Right ventricle myocardium inferior (tissue), 1 donor: ENCODE measurements at places on chromosomes 11 and 22. TPM values are rescaled to one million over a fixed set of nuclear protein-coding genes. Genes with fewer than 3 reads are reported as not detected.
A peak's percentile ranks its signal among the peaks of the same experiment; 100 is the strongest.

GRCh38 chr22:40493441-40493840, 123.0 kb downstream of the SGSM3 start:
- DNase-seq: no peak

DNA sequence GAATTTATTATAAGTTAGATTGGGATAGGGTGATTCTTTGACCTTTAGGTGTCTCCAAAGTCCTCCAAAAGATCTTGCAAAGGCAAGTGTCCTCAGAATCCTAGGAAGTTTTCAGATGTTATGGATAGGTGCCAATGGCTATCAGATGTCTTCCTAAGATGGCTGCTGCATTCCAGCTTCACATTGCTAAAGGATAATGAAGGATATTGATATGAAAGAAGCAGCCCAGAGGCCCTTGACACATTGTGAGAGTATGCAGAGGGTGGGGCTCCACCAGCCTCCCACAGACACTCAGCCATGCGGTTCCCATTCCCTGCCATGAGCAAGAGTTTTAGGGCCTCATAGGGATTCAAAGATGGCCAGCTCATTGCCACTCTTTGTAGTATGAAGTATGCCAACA, 22.3 kb upstream of the GLYATL2 start:
- DNase-seq: no peak

DNA sequence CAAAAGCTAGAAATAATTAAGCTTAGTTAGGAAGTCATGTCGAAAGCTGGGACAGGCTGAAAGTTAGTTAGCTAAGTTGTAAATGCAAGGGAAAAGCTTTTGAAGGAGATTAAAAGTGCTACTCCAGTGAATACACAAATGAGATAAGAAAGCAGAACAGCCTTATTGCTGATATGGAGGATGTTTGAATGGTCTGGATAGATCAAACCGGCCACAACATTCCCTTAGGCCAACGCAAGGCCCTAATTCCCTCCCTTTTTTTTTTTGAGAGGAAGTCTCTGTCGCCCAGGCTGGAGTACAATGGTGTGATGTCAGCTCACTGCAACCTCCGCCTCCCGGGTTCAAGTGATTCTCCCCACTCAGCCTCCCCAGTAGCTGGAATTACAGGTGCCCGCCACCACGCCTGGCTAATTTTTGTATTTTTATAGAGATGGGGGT, 23.3 kb upstream of the WEE1 start:
- DNase-seq: no peak

DNA sequence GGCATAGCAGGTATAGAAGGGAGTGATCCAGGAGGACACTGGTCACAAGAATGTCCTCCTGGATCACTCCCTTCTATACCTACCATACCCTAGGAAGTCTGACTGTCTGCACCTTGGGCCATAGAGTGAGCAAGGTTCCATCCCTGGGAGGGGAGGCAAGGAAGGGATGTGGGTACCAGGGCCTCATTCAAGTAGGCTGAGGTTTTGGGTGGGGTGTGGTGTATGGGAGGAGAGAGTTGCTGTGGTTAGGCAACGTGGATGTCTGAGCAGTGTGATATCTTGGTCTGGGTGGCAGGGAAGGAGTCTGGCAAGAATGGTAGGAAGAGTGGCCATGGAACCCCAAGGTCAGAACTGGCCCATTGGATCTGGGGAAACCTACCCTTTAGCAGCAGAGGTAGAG, 13.2 kb downstream of the PPFIBP2 start:
- DNase-seq: no peak

DNA sequence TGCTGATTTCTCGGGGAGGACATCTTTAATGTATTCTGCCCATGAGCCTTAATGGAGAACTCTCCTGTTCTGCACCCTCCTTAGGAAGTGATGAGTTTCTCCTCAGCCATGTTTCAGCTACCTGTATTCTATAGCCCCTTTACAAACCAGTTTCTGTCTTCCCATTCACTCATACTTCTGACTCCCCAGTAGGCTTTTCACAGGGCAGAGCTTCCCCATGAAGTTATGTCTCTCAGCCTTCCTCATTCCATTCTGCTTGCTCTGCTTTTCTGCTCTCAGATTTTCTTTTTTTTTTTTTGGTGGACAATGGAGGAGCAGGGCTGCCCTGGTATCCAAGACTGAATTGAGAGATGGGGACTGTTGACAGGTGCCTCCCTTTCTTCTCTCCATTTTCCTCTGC, 4.3 kb upstream of the OR52R1 start:
- no peak for DNase-seq

- DNase-seq: no peak
Observed at GRCh38 chr11:118689503-118689851, 10.0 kb upstream of the TREH start.

- peak; percentile 72 for DNase-seq
Observed at GRCh38 chr11:27281740-27282590, 81.0 kb downstream of the CCDC34 start.

DNA sequence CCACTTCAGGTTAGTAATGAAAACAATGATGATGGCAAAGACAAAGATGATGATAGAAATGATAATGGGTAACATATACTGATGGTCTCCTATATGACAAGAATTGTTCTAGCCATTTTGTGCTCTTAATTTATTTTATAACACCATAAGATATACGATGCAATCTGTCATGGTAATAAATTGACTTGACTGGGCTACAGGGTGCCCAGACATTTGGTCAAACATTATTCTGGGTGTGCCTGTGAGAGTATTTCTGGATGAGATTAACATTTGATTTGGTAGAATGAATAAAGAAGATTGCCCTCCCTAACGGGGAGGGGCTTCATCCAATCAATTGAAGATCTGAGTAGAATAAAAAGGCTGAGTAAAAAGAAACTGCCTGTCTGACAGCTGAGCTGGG, 237.3 kb downstream of the LARGE1 start:
- DNase-seq: no peak

- no peak for DNase-seq
Observed at GRCh38 chr22:17098379-17098819, 13.6 kb downstream of the IL17RA start.

DNA sequence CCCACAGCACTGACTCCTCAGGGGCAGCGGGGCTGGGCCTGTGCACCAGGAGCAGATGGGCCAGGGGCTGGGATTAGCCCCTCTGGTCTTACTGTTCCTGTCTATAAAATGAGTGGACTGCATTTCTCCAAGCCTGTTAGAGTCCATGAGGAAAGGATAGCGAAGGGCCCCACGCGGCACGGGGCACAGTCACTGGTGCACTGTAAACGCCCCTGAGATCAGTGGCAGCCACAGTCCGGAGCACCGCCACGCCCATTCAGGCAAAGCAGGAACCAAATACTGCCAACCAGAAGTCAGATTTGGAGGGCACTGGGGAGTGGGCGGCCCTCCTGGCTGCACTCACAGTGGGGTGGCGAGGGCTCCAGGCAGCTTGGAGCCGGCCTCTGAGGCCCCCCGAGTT, 387.5 kb downstream of the TBC1D22A start:
- DNase-seq: no peak

- no peak for DNase-seq
Observed at GRCh38 chr11:23723861-23724260, 773.0 kb upstream of the LUZP2 start.

GRCh38 chr11:27600656-27601055, 94.1 kb upstream of the LIN7C start:
- DNase-seq: no peak

GRCh38 chr22:24465566-24465965, 29.6 kb upstream of the UPB1 start:
- no peak for DNase-seq

DNA sequence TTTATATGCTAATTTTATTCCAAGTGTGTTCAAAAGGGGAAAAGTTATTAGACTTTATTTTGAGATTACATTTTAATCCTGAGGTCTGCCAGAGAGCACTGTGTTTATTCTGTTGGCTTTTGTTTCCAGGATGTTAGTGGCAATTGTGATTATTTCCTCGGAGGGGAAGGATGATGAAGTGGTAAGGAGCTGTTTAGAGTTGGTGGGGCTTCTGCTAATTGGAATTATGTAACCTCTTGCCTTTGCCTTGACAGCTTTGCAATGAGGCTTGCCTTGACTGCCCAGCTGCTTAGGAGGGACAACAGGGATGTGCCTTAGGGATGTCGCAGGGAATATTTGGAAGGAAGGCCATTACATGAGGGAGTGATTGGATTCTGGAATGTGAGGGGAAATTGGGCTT, 89.7 kb upstream of the E2F8 start:
- no peak for DNase-seq

GRCh38 chr11:60971520-60971919, at the start of gene CD6:
TSS of gene CD6 (plus strand) at chr11:60971680. CDS start at chr11:60971866, 186 bp downstream.
- DNase-seq: no peak

- DNase-seq: no peak
Observed at GRCh38 chr11:92439133-92439532, 214.5 kb downstream of the FAT3 start.

DNA sequence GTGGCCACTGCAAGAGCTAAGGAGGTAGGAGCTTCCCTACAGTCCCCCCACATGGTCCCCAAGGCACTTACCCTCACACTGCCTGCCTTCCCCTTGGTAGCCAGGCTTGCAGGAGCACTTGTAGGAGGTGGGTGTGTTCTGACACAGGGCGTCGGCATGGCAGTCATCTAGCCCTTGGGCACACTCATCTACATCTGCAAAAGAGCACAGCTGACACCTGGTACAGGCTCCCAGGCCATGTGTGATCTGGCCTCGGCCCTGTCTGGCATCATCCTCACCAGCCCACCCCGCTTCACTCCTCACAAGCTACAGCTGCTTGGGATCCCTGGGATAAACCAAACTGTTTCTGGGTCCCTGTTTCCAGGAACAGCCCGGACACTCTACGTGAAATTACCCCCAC, 1.8 kb downstream of the SCUBE2 start:
- no peak for DNase-seq

- DNase-seq: no peak
Observed at GRCh38 chr22:45571089-45571488, 68.4 kb downstream of the FBLN1 start.

DNA sequence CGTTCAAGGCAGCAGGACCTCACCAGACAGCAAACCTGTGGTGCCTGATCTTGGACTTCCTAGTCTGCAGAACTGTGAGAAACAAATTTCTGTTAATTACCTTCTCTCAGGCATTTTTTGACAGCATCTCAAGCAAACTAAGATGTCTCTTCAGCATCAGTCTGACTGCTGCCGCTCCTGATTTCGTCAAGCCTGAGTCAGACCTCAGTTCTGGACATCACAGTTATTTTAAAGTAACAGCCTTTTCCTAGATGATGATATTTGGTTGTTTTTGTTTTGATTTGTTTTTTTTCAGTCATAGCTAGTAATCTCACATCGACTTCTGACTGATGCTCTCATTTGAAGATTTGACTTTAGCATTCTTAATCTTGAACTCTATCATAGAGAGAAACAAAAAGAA, 71.9 kb downstream of the BLID start:
- no peak for DNase-seq

The TIMP3 gene
- total RNA-seq: 288 TPM

The OR51E2 gene
- total RNA-seq: 0.30 TPM

The KCTD21 gene
- total RNA-seq: 10.6 TPM

The FGF4 gene
- not detected for total RNA-seq

The C1QTNF4 gene
- total RNA-seq: 0.24 TPM
